Daoy (cell line): ENCODE measurements at places on chromosomes 1 and 21. TPM values are rescaled to one million over a fixed set of nuclear protein-coding genes. Genes with fewer than 3 reads are reported as not detected.

Gene SLC35A3
- total RNA-seq: 53.0 and 62.6 TPM in 2 replicates

Gene IRF6
- total RNA-seq: not detected in 2 replicates

Gene IBA57
- total RNA-seq: 3.5 and 5.1 TPM in 2 replicates

Gene MYOC
- total RNA-seq: not detected in 2 replicates

Gene CD247
- total RNA-seq: 0.63 and 1.5 TPM in 2 replicates
